ENCODE measurements at places on chromosomes 1 and 21.

GRCh38 chr1:108561689-108562326 lies 1.9 kb downstream of the EEIG2 start:
- peak; percentile 20 for DNase-seq

DNA sequence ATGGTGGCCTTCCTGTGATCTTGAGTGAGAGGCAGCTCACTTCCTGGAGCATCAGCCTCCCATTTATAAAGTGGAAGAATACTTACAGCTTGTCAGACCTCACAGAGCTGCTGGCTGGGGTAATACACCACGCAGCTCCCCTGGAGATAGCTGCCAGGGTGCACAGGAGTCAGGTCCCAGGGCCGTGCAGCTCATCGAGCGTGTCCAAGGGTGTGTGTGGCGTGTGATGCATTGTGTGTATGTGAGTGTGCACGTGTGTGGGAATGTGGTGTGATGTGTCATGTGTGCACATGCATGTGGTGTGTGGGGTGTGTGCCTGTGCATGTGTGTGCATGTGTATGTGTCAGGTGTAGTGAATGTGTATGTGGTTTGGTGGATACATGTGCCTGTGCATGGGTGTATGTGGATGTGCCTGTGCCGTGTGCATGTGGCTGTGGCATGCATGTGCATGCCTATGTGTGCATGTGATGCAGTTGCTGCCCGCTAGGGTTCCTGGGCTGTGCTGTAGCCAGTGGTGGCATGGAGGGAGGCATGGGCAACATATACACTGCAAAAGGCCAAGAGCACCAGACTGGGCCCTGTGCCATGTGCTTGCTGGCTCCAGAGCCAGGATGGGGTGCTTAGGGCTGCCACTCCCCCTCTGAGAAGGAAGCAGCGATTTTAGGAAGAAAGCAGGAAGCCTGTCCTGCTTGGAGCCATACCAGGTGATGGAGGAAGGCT lies 24.6 kb downstream of the WNT3A start:
- no peak for DNase-seq

DNA sequence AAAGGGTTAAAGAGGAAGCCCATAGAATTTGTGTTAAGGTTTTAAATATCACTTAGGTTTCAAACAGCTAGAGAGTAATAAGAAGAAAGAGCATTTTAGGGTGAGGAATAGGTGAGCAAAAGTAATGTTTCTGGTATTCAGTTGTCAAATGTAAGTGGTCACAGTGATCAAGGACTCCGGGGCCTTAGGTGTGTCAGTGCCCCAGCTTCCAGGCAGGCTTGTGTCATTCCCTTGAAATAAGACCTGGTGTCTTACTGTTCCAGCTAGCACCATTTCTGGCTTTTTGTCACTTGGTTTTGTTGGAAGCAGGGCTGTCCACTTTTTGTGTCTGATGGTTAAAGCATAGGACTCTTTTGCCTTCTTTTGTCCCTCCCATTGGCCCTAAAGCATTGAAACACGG lies 69.6 kb downstream of the DYRK1A start:
- no peak for DNase-seq

GRCh38 chr1:37859507-37860345 lies at the start of gene MTF1:
MTF1 (minus strand) TSS chr1:37859592; CDS start chr1:37857658, 1,934 bp downstream.
- DNase-seq = peak; percentile 89

DNA sequence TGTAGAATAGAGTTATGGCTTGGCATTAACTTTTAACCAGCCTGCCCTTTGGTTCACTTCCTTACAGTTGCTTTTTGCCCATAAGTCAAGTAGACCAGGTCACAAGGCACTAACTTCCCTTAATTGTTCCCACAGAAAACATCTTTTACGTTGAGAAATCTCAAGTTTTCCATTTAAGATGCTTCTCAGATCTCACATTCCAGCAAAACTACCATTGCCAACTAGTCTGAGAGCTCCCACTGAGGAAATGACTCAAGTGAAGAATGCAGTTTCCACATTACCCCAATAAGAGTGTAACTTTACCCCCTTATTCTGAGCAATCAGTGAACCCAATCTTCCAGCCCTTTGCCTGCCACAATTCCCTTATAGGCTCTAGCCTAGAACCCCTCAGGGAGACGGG lies 502.2 kb upstream of the OLFM3 start:
- no peak for DNase-seq

- no peak for DNase-seq
Observed at GRCh38 chr1:220741825-220742224, 6.3 kb upstream of the MTARC2 start.

DNA sequence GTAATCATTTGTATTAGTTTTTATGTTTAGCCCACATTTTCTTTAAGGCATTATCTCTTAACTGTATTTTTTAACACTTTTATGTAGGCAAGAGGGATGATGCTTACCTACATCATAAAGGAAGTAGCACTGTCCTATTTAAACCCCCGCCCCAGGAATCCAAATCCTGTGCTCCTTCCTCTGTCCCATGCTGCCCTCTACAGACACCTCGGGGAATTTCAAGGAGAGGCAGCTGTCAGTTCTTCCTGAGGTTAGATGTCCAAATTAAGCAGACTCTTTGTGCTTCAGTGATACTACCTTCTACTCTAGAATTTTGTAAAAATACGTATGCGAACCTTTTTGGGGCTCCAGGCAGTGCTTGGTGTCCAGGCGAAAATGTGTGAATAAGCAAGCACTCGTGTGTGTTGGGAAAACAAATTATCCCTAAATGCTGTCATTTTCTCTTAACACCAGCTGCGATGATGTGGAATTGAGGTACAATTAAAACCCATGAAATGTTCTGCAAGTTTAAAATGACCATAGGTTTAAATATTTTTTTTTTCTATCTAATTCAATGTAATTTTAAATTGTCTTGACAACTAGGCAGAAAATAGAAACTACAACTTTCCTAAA lies 19.2 kb downstream of the CRCT1 start:
- no peak for DNase-seq

Data from T1000 (cell line).